ENCODE measurements at places on chromosomes 5 and 9. TPM values are rescaled to one million over a fixed set of nuclear protein-coding genes. Genes with fewer than 3 reads are reported as not detected.

The CA9 gene
- total RNA-seq: 0.26 TPM

The PDZD2 gene
- 0.33 TPM for total RNA-seq

The ORM1 gene
- not detected for total RNA-seq

The CCDC69 gene
- 4.0 TPM for total RNA-seq

DNA sequence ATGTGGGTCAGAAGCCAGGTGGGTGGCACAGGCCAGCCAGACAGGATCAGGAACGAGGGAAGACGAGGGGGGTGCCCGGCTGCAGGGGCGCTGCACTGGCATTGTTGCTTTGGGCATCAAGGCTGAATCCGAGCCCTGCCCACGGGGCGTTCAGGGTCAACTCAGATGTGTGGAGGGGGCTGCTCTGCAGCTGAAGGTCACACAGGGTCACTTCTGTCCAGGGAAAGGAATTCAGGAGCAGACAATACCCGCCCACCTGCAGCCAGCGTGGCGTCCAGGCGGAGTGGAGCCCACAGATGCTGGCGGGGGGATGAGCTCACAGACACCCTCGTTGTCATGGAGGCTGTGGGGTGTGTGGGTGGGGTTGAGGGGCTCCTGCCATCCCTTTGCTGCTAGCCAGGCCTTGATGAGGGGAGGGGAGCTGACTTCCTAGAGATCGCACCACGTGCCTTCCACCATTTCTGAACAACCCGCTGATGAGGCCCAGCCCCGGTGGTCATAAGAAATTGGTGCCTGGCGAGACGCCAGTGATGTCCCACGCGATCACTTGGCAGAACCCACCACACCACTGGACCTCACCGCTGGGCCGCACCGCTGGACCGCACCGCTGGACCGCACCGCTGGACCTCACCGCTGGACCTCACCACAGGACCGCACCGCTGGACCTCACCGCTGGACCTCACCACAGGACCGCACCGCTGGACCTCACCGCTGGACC lies 31.2 kb downstream of the MRPL36 start:
- no peak for DNase-seq
- no peak overlapping the region for H3K27ac ChIP-seq
- H3K4me1 ChIP-seq: no peaks in the 10 kb centered on the region
- no peaks in the 10 kb centered on the region for H3K27me3 ChIP-seq

DNA sequence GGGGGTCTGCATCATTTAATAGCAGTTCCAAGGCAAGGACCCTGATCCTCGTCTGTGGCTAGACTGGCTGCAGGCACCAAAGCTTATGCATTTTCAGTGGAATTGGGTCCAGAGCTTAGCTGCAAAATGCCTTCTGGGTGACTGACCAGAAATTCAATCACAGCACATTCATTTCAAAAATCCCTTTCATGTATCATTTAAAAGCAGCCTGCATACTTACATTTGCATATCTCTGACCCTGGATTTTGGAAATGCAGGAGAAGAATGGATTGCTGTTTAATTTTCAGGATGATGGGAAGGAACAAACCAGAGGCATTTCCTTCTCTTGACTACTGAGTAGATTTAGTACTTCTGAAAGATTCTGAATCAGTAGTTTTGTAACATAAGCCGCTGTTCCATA lies 122.8 kb downstream of the PPP2R2B start:
- H3K4me3 ChIP-seq: no peak overlapping the region
- no peaks in the 10 kb centered on the region for H3K36me3 ChIP-seq
- DNase-seq: no peak
- no peaks in the 10 kb centered on the region for H3K4me1 ChIP-seq

DNA sequence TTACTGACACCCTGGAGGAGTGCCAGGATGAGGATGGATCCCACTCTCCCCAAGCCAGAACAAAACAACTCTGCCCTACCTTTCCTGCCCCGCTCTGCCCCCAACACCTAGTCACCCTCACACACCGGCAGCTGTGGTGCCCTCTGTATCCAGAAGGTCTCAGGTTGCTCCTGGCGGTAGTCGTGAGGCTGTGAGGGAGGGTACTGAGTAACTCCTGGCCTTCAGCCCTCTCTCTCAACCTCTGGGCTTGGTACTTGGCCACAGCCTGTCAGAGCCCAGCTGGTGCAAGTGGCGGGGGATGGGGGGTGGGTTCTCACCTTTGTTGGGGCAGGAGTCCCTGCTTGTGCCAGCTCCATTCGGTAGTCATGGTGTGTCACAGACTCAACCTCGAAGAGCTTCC lies 1.9 kb downstream of the SPAG8 start:
- H3K4me1 ChIP-seq: peaks cover 12% of the 10 kb centered on the region
- no peak overlapping the region for H3K4me3 ChIP-seq
- no peak for DNase-seq
- no peak overlapping the region for H3K27ac ChIP-seq

DNA sequence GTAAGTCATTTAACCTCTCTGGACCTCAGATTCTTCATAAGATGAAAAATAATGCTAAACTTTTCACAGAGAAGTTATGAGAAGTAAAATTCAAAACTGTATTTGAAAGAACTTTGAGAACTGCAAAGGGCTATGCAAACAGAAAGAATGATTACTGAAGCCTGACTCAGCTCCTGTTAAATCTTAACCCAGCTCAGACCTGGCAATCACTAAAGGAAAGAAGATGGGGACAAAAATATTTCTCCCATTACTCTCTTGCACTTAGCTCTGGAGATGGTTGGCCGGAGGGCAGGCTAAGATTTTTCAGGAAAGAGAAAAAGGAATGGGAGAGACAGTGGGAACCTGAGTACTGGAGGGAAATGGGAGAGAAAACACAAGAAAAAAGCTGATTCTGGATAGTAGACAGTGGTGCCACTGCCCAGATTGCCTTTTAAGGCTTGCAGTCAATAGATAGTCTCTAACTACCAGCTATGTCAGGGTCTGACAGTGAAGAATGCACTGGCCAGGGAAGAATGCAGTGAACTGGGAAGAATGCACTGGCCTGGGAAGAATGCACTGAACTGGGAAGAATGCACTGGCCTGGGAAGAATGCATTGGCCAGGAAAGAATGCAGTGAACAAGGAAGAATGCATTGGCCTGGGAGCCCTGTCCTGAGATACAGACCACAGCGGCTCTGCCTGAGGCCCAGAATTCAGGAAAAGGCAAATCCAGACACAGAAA lies 25.2 kb upstream of the CEMIP2 start:
- H3K27ac ChIP-seq: no peak overlapping the region
- no peaks in the 10 kb centered on the region for H3K36me3 ChIP-seq
- peak; percentile 90 for DNase-seq
- H3K4me3 ChIP-seq: no peak overlapping the region
- no peaks in the 10 kb centered on the region for H3K27me3 ChIP-seq
- H3K4me1 ChIP-seq: no peaks in the 10 kb centered on the region

DNA sequence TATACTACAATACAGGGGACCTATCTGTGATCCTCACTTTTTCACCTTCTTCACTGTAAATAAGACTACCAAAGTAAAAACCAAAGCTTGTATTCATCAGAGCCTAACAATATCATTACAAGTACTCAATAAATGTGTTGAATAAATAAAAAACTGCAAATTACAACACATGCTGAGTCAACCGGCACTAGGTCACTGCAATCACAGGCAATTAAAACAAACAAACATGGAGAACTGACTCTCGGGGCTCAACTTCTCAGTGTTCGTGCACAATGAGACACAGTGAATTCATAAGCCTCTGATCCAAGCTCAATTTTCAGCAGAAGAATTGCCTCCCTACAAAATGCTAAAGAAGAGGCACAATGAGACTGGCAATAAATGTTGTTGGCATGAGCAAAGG lies 69.2 kb downstream of the CDK5RAP2 start:
- H3K27ac ChIP-seq: no peak overlapping the region
- peaks cover 1% of the 10 kb centered on the region for H3K36me3 ChIP-seq
- no peaks in the 10 kb centered on the region for H3K27me3 ChIP-seq
- no peak overlapping the region for H3K4me3 ChIP-seq
- DNase-seq: no peak

DNA sequence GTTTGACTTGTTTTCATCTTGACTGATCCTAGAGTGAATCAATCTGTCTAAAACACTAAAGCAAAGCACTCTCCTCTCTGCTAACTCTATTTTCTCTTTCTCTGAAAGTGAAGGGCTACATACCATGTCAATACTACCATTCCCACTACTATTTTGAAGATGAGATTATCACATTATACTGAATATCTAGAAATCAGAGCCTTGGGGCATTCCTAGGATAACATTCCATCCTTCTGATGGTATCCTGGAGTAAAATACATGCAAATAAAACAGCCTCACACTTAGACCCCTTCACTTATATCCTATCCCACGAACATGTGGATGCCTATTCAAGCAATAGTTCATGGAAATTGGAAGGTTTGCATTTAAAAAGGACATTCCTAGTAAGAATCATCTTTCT lies 309.3 kb upstream of the ACTBL2 start:
- no peak overlapping the region for H3K27ac ChIP-seq
- H3K36me3 ChIP-seq: no peaks in the 10 kb centered on the region
- no peaks in the 10 kb centered on the region for H3K27me3 ChIP-seq
- no peaks in the 10 kb centered on the region for H3K4me1 ChIP-seq
- no peak for DNase-seq

DNA sequence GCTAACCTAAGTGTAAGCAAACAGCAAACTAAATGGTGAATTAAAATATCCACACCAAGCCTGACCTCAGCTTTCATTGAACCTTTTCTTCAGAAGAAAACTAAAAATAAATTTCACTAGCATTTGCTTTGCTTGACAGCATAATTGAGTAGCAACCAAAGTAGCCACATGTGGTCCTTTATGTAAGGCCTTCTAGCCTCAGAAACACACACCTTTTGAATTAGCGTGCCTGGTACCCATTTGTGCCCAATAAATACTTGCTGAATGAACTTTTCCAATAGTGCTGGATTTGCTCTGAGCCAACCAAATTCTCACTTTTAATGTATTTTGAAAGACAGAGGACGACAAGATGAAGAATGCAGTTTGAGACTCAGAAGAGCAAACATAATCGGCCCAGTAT lies 2.1 kb upstream of the NIPBL start:
- H3K27me3 ChIP-seq: no peaks in the 10 kb centered on the region
- no peaks in the 10 kb centered on the region for H3K36me3 ChIP-seq
- DNase-seq: no peak
- H3K4me1 ChIP-seq: peaks cover 3% of the 10 kb centered on the region

- H3K36me3 ChIP-seq: no peaks in the 10 kb centered on the region
- no peaks in the 10 kb centered on the region for H3K27me3 ChIP-seq
- no peak overlapping the region for H3K27ac ChIP-seq
- no peak for DNase-seq
Measured at GRCh38 chr5:91052977-91053740, 330.0 kb downstream of the ARRDC3 start.

DNA sequence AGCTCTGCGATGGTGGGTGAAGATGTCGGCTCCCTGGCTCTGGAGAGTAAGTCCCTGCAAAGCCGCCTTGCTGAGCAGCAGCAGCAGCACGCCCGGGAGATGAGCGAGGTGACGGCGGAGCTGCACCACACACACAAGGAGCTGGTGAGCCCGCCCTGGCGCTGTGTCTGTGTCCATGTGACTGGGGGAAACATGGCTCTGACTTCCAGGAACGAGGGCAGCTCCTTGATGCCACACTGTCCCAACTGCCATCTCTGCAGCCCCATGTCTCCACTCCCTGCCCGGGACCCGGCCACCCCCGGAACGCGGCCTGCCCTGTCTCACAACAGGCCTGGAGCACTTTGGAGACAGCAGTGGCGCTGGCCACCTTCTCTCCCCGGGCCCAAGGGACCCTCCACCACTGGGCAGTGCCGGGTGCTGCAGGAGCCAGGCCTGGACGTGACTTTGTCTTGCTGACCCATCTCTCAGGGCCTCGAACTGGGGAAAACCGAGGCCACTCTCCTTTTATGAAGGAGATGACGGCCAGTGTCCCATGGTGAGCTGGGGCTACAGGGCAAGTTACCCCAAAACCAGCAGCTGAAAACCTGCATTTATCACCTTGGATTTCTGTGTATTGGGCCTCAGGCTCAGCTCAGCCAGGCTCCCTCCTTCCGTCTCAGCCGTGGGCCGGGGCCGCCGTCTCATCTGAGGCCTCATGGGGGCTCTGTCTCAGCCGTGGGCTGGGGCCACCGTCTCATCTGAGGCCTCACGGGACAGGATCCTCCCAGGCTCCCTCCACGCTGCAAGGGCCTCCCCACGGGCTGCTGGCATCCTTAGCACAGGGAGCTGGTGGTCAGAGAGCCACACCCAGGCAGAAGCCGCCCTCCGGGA lies 28.6 kb downstream of the CEP72 start:
- H3K4me1 ChIP-seq: no peaks in the 10 kb centered on the region
- H3K27ac ChIP-seq: no peak overlapping the region
- no peak overlapping the region for H3K4me3 ChIP-seq
- H3K36me3 ChIP-seq: peaks cover 12% of the 10 kb centered on the region

GRCh38 chr9:128550770-128551656 lies 1.4 kb upstream of the SPTAN1 start:
- H3K27me3 ChIP-seq: no peaks in the 10 kb centered on the region
- peak overlapping the region; percentile 88 for H3K27ac ChIP-seq
- H3K4me1 ChIP-seq: peaks cover 21% of the 10 kb centered on the region
- peak overlapping the region; percentile 86 for H3K4me3 ChIP-seq
- H3K36me3 ChIP-seq: no peaks in the 10 kb centered on the region

GRCh38 chr9:126031116-126031515 lies 283.9 kb downstream of the PBX3 start:
- H3K36me3 ChIP-seq: no peaks in the 10 kb centered on the region
- H3K4me3 ChIP-seq: no peak overlapping the region
- DNase-seq: no peak
- H3K4me1 ChIP-seq: no peaks in the 10 kb centered on the region

DNA sequence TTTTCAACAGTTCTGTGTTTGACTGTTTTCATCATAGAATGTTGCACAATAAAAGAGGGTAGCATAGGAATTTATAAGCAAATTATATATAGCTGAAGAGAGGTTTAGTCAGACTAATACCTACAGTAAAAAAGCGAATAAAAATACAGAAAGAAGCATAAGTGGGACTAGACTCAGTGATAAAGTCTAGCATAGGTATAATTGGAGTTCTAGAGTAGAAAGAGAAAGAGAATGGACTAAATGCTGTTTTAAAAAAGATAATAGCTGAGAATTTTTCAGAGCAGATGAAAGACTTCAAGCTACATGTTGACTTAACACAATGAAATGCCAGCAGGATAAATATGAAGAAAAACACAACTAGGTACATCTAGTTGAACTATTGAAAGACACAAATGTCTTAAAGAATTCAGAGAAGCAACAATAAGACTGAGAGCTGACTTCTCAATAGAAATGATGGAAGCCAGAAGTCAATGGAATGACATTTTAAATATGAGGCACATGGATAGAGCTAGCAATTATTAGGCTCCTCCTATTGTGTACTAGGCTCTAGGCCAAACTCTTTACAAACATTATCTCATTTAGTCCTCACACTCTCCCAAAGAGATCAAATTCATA lies 573.9 kb downstream of the ZNF608 start:
- no peak for DNase-seq
- H3K27ac ChIP-seq: no peak overlapping the region
- no peaks in the 10 kb centered on the region for H3K4me1 ChIP-seq
- H3K4me3 ChIP-seq: no peak overlapping the region
- H3K36me3 ChIP-seq: no peaks in the 10 kb centered on the region
- H3K27me3 ChIP-seq: no peaks in the 10 kb centered on the region

GRCh38 chr5:176692326-176692725 lies 45.0 kb downstream of the TSPAN17 start:
- no peak overlapping the region for H3K27ac ChIP-seq
- peaks cover 44% of the 10 kb centered on the region for H3K27me3 ChIP-seq
- DNase-seq: no peak
- H3K36me3 ChIP-seq: no peaks in the 10 kb centered on the region
- no peaks in the 10 kb centered on the region for H3K4me1 ChIP-seq

Data from fibroblast of lung (primary cell).